Mammary microvascular endothelial cell (primary cell): ENCODE measurements at places on chromosomes 5 and 9. TPM values are rescaled to one million over a fixed set of nuclear protein-coding genes. Genes with fewer than 3 reads are reported as not detected.

Gene GABRA1
- total RNA-seq, result not detected in 2 replicates

Gene CDKN2B-AS1
- 1.1 and 1.7 TPM in 2 replicates for total RNA-seq

Gene ADAMTSL1
- 33.3 and 45.4 TPM in 2 replicates for total RNA-seq

Gene WDR31
- total RNA-seq, result 0.79 and 0.80 TPM in 2 replicates

Gene SLC6A3
- total RNA-seq, result not detected in 2 replicates

Gene GRM6
- not detected in 2 replicates for total RNA-seq

Gene SPINK13
- not detected in 2 replicates for total RNA-seq

Gene TMEM215
- not detected in 2 replicates for total RNA-seq

Gene SLC34A3
- total RNA-seq, result not detected in 2 replicates

Gene PTPRD
- total RNA-seq, result 0.27 and 2.1 TPM in 2 replicates

Gene GRIN1
- total RNA-seq, result not detected in 2 replicates

Gene PCDHGA12
- 4.7 and 5.9 TPM in 2 replicates for total RNA-seq

Gene FST
- total RNA-seq, result 11.0 and 13.3 TPM in 2 replicates

Gene PRUNE2
- 9.7 and 15.5 TPM in 2 replicates for total RNA-seq

Gene IL5
- total RNA-seq, result not detected in 2 replicates

Gene CREBRF
- total RNA-seq, result 6.8 and 7.2 TPM in 2 replicates

Gene IFNK
- not detected in 2 replicates for total RNA-seq

Gene PCDHB7
- 0.05 and 0.07 TPM in 2 replicates for total RNA-seq

Gene PCDHGA6
- 0.73 and 1.2 TPM in 2 replicates for total RNA-seq

Gene ELOVL7
- 1.6 and 2.5 TPM in 2 replicates for total RNA-seq

Gene SOX30
- 0.05 TPM in 1 of 2 replicates, not detected in the other for total RNA-seq

Gene FEM1C
- total RNA-seq, result 11.8 and 12.2 TPM in 2 replicates

Gene FAM169A
- 1.5 and 2.8 TPM in 2 replicates for total RNA-seq

Gene SLC6A18
- not detected in 2 replicates for total RNA-seq

Gene DND1
- 0.10 and 0.80 TPM in 2 replicates for total RNA-seq

Gene C5orf58
- total RNA-seq, result not detected in 2 replicates

Gene POLE3
- total RNA-seq, result 69.5 and 77.3 TPM in 2 replicates

Gene RNF14
- 49.3 and 67.2 TPM in 2 replicates for total RNA-seq

Gene PCDHA9
- 0.13 TPM in 1 of 2 replicates, not detected in the other for total RNA-seq

Gene MEIKIN
- total RNA-seq, result not detected in 2 replicates

Gene NOXA1
- 0.07 TPM in 1 of 2 replicates, not detected in the other for total RNA-seq
